Mucosa of gallbladder (tissue), 1 donor: ENCODE measurements at places on chromosomes 6 and 20. TPM values are rescaled to one million over a fixed set of nuclear protein-coding genes. Genes with fewer than 3 reads are reported as not detected.

CPNE5 gene
- total RNA-seq = 1.3 TPM

HMGCLL1 gene
- 0.83 TPM for total RNA-seq

C6orf89 gene
- total RNA-seq = 69.9 TPM

- DNase-seq = no peak
Measured at GRCh38 chr20:6709910-6710595, 57.4 kb upstream of the BMP2 start.

GRCh38 chr6:80348263-80348662, 241.8 kb downstream of the BCKDHB start:
- no peak for DNase-seq

- DNase-seq = no peak
Measured at GRCh38 chr6:106167096-106167814, 81.1 kb downstream of the PRDM1 start.
